ENCODE measurements at places on chromosomes 2 and 18.

DNA sequence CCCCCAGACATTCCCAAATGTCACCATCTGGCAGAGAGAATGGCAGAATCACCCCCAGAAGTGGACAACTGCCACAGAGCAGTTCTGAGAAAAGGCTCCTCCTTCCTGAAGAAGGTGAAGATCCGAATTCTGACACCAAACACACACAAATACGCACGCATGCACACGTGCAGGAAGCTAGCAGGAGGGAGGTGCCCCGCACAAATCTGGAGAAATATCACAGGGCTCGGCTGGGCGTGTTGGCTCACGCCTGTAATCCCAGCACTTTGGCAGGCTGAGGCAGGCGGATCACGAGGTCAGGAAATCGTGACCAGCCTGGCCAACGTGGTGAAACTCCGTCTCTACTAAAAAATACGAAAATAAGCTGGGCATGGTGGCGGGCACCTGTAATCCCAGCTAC lies 38.5 kb upstream of the ATG16L1 start:
- peaks cover 22% of the 10 kb centered on the region for H3K36me3 ChIP-seq
- peak overlapping the region; percentile 22 for H3K27ac ChIP-seq
- no peak overlapping the region for H3K4me3 ChIP-seq
- DNase-seq = no peak
- H3K4me1 ChIP-seq = peaks cover 12% of the 10 kb centered on the region

DNA sequence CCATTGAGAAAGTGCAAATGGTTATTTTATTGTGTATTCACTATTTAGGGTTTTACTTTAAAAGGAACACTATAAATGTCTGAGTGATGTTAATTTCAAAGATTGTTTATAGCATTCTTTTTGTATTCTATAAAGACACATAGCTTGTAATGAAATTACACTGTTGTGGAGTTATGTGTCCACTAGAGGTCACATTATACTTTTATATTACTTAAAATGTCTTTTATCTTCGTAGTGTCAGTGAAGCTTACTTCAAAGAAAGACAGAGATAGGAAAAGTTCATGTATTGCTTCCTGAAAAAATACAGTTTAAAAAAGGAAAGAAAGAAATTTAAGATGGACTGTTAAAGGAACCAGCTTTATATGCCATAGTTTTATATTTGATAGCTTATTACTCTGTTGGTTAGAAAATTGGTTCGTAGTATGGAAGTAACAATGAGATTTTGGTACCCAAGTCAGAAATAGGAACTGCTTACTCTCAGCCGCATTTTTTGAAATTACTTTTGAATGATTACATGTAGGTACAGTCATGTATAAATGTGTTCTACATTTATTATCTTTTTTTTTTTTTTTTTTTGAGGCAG lies 20.5 kb downstream of the APLF start:
- peaks cover 3% of the 10 kb centered on the region for H3K4me1 ChIP-seq
- no peak overlapping the region for H3K4me3 ChIP-seq
- H3K36me3 ChIP-seq = no peaks in the 10 kb centered on the region
- no peaks in the 10 kb centered on the region for H3K27me3 ChIP-seq
- no peak for DNase-seq

DNA sequence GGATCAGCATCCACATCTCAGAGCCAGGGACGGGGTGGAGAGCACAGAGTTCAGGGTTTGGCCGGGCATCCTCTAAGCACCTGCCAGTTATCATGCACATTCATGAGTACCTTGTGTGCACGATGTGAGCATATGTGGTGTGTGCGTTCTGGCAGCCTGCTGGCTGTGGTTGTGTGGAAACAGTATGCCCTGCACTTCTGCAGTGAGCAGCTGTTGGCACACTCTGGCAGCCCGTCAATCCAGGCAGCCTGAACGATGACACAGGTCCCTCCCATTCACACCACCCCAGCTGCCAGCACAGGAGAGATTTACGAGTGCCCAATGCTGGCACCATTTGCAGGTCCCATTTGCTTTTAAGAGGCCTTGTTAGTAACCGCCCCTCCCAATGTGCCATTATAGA lies 74.2 kb downstream of the CD8B2 start:
- H3K27ac ChIP-seq = no peak overlapping the region
- no peak overlapping the region for H3K4me3 ChIP-seq
- DNase-seq = no peak
- no peaks in the 10 kb centered on the region for H3K27me3 ChIP-seq
- no peaks in the 10 kb centered on the region for H3K4me1 ChIP-seq

GRCh38 chr2:231364961-231365810 lies 30.3 kb upstream of the B3GNT7 start:
- H3K27ac ChIP-seq = no peak overlapping the region
- DNase-seq = no peak
- H3K4me1 ChIP-seq = peaks cover 23% of the 10 kb centered on the region
- H3K27me3 ChIP-seq = no peaks in the 10 kb centered on the region
- H3K36me3 ChIP-seq = no peaks in the 10 kb centered on the region
- H3K4me3 ChIP-seq = no peak overlapping the region

GRCh38 chr2:37060446-37060845 lies 23.7 kb downstream of the HEATR5B start:
- peaks cover 41% of the 10 kb centered on the region for H3K36me3 ChIP-seq
- no peaks in the 10 kb centered on the region for H3K27me3 ChIP-seq
- no peak for DNase-seq
- peaks cover 2% of the 10 kb centered on the region for H3K4me1 ChIP-seq
- no peak overlapping the region for H3K4me3 ChIP-seq

- DNase-seq = peak; percentile 18
- no peak overlapping the region for H3K27ac ChIP-seq
- peaks cover 81% of the 10 kb centered on the region for H3K4me1 ChIP-seq
- H3K27me3 ChIP-seq = no peaks in the 10 kb centered on the region
- no peak overlapping the region for H3K4me3 ChIP-seq
Observed at GRCh38 chr2:197247083-197247482, 63.5 kb downstream of the ANKRD44 start.

DNA sequence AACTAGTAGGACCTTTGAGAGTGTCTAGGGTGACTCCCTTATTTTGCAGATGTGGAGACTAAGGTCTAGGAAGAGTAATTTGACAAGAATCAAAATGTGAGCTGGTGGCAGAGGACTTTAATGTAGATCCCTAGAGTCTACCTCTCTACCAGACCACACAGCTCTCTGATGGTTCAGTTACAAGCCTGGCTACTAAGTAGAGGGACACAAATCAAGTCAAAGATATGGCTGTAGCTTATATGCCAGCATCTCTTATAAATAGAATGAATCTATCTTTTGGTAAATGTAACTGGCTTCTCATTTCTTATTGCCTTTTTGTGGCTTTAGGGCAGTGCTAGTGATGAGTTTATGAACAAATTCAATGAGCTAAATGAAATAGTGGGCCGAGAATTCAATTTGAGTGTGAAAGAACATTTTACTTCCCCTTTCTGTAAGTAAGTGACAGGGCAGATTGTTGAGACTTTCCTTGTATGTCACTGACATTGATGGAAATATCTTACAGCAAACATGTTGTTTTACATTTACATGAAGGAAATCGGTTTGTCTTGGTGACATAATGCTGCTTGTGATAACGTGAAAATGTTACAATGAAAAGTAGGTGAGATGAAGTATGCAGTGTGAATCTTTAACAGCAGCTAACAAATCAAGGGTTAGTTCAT lies 28.3 kb downstream of the CSRNP3 start:
- no peaks in the 10 kb centered on the region for H3K36me3 ChIP-seq
- H3K27me3 ChIP-seq = no peaks in the 10 kb centered on the region
- no peak for DNase-seq
- no peak overlapping the region for H3K4me3 ChIP-seq

GRCh38 chr2:166451468-166451867 lies 42.6 kb downstream of the SCN7A start:
- H3K4me3 ChIP-seq = no peak overlapping the region
- H3K4me1 ChIP-seq = no peaks in the 10 kb centered on the region
- no peaks in the 10 kb centered on the region for H3K36me3 ChIP-seq
- no peak for DNase-seq

DNA sequence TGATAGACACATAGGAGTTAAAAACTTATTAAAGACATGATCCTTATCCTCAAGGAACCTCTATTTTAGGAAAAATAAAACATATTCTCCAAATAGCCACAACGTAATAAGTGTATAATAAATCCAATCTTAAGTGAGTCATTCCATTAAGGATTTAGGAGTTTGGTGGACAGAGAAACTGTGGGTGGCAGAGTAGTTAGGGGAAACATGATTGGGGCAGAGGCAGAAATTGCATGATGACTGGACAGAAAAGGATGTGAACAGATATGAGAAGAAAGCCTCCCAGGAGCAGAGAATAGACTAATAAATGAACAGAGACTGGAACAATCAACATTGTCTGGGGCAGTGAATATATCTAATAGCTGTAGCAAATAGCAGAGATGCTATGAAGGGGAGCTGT lies 48.1 kb upstream of the SIGLEC15 start:
- no peak overlapping the region for H3K4me3 ChIP-seq
- H3K27me3 ChIP-seq = peaks cover 41% of the 10 kb centered on the region

GRCh38 chr2:162591403-162592083 lies 247.0 kb downstream of the KCNH7 start:
- no peaks in the 10 kb centered on the region for H3K27me3 ChIP-seq
- no peaks in the 10 kb centered on the region for H3K4me1 ChIP-seq
- H3K4me3 ChIP-seq = no peak overlapping the region
- H3K27ac ChIP-seq = no peak overlapping the region
- no peaks in the 10 kb centered on the region for H3K36me3 ChIP-seq
- DNase-seq = no peak

GRCh38 chr2:55999790-56000189 lies 76.2 kb upstream of the EFEMP1 start:
- H3K4me1 ChIP-seq = no peaks in the 10 kb centered on the region
- H3K36me3 ChIP-seq = no peaks in the 10 kb centered on the region
- no peaks in the 10 kb centered on the region for H3K27me3 ChIP-seq
- H3K27ac ChIP-seq = no peak overlapping the region
- H3K4me3 ChIP-seq = no peak overlapping the region

- peaks cover 34% of the 10 kb centered on the region for H3K4me1 ChIP-seq
- peak overlapping the region; percentile 98 for H3K4me3 ChIP-seq
- H3K36me3 ChIP-seq = peaks cover 7% of the 10 kb centered on the region
- peak; percentile 52 for DNase-seq
- H3K27ac ChIP-seq = peak overlapping the region; percentile 92
Observed at GRCh38 chr2:68465081-68465916, 1.8 kb downstream of the FBXO48 start.

GRCh38 chr2:43158259-43158880 lies 68.0 kb downstream of the ZFP36L2 start:
- peaks cover 75% of the 10 kb centered on the region for H3K4me1 ChIP-seq
- H3K4me3 ChIP-seq = peak overlapping the region; percentile 61
- H3K27me3 ChIP-seq = no peaks in the 10 kb centered on the region
- H3K27ac ChIP-seq = peak overlapping the region; percentile 95
- peak; percentile 79 for DNase-seq

DNA sequence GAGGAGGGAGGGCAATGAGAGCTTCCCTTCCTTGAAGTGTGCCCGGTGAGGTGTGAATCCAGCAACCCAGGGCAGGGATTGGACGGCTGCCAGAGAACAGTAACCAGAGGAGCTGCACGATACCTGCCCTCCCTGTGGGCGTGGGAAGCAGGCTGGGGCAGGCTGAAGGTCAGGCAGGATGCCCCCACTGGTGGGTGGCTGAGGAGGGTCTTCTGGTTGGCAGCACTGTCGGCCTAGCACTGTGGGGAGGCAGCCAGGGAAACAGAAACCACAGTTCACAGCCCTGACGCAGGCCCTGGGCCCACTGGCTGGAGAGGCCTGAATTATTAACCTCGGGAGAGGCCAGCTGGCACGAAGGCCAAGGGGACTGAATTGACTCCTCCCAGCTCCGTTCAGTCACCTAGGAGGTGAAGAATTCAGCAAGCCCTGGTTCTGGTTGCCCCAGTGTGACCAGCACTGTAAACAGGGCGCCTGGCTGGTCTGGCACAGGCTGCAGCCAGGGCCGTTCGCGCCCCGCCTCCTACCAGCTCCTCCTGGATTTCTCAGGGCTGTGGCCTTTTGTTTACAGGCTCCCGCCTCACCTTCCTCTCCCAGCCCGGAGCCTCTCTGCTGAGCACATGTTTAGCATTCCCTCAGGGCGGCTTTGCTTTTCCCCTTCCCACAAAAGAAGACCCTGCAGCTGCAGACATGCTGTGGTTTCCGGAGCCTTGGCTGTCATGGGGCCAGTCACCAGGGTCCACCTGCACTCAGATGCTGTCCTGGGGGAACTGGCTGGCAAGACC lies 97.8 kb downstream of the B3GNT2 start:
- no peak overlapping the region for H3K27ac ChIP-seq
- H3K4me3 ChIP-seq = no peak overlapping the region
- H3K36me3 ChIP-seq = no peaks in the 10 kb centered on the region
- peaks cover 16% of the 10 kb centered on the region for H3K4me1 ChIP-seq
- DNase-seq = no peak

DNA sequence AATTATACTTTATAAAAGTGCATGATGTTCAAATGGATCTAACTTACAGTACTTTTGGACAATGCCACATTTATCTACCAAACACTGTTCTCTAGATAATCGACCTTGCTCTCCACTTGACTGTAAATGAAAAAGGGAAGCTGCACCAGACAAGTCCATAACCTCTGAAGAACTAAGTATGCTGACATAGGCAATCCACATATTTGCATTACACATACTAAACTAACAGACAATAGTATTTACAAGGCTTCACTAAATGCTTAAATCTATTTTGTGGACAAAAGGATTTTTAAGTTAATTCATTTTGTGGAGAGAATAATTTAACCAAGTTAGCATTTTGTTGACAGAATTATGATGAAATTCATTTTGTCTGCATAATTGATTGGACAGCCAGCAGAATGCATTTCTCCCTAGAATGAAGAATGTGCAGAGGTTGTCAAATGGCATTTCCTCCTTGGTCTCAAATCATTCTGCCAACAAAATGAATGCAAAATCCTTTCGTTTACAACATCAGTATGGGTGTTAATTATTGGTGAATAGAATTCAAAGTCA lies 520.9 kb downstream of the CPS1 start:
- no peak overlapping the region for H3K4me3 ChIP-seq
- H3K36me3 ChIP-seq = no peaks in the 10 kb centered on the region
- DNase-seq = no peak
- no peaks in the 10 kb centered on the region for H3K4me1 ChIP-seq

DNA sequence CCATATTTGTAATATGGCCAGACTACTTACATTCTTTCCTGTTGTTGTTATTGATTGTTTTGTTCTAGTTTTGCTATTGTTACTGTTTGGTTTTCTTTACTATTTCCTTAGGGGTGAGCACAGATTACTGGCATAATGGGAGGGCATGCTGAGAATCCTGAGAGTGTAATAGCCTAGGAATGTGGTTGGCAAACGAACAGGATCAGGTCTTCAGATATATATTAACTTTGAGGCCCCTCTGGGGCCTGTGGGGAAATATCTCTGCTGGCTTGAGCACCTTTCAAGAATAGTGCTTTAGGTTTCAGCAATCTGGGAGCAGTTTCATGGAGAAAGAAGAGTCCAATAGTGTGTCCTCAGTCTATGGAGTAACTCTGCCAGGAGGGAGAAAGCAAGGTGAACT lies 144.4 kb downstream of the THSD7B start:
- H3K4me1 ChIP-seq = no peaks in the 10 kb centered on the region
- H3K36me3 ChIP-seq = no peaks in the 10 kb centered on the region
- H3K27me3 ChIP-seq = no peaks in the 10 kb centered on the region
- H3K27ac ChIP-seq = no peak overlapping the region

- H3K36me3 ChIP-seq = no peaks in the 10 kb centered on the region
- no peak overlapping the region for H3K27ac ChIP-seq
- H3K4me1 ChIP-seq = no peaks in the 10 kb centered on the region
- H3K4me3 ChIP-seq = no peak overlapping the region
- no peak for DNase-seq
Observed at GRCh38 chr2:45074713-45075112, 65.5 kb upstream of the SIX2 start.

- H3K27me3 ChIP-seq = no peaks in the 10 kb centered on the region
- no peaks in the 10 kb centered on the region for H3K36me3 ChIP-seq
- no peak for DNase-seq
- H3K4me1 ChIP-seq = no peaks in the 10 kb centered on the region
- no peak overlapping the region for H3K4me3 ChIP-seq
Observed at GRCh38 chr2:116874021-116874420, 940.5 kb upstream of the DDX18 start.
